ENCODE measurements at places on chromosomes 3 and 15. TPM values are rescaled to one million over a fixed set of nuclear protein-coding genes. Genes with fewer than 3 reads are reported as not detected.

Gene ZNF80
- total RNA-seq: not detected

Gene ASB14
- total RNA-seq: not detected

Gene THPO
- 0.56 TPM for total RNA-seq

Gene MST1
- 5.4 TPM for total RNA-seq

Gene STX19
- total RNA-seq: not detected

Gene CCR2
- not detected for total RNA-seq

Gene SMCO1
- total RNA-seq: not detected

Gene LSAMP
- total RNA-seq: 1.6 TPM

Gene PIGZ
- total RNA-seq: 0.78 TPM

Gene ABHD2
- total RNA-seq: 47.3 TPM

Gene GPR160
- 0.39 TPM for total RNA-seq

Gene TMCO5A
- total RNA-seq: not detected

Gene IMPG2
- total RNA-seq: 0.24 TPM
